Inflammatory macrophage (primary cell): ENCODE measurements at places on chromosomes 1 and 21.
A peak's percentile ranks its signal among the peaks of the same experiment; 100 is the strongest.

DNA sequence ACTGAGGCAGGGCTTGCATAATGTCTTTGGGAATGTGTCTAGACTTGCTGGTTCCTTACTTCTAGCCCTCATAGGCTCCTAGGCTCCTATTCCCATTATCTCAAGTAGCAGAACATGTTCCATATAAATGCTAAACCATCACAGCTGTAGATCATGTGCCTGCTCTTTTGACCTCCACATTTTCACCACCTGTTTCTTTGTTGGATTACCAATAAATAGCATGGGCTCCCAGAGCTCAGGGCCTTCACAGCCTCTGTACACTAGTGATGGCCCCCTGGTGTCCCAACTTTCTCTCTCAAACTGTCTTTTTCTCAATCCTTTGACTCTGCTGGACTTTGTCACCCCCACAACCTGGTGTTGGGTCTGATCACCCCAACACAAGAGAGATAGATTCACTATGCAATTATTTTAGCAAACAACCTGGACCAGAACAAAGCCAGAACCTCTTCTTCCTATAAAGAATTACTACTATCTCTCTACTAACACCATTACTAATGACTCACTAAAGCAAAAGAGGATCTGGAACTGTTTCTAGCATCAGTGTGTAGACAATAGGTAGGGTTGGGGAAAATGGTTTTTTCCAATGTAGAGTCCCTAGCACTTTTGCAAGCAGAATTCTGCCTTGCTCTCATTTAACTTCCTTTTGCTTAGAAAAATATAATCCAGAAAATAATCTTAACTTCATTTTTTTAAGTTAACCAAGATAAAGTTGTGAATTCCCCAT is 51.7 kb downstream of the WLS start:
- DNase-seq: no peak

DNA sequence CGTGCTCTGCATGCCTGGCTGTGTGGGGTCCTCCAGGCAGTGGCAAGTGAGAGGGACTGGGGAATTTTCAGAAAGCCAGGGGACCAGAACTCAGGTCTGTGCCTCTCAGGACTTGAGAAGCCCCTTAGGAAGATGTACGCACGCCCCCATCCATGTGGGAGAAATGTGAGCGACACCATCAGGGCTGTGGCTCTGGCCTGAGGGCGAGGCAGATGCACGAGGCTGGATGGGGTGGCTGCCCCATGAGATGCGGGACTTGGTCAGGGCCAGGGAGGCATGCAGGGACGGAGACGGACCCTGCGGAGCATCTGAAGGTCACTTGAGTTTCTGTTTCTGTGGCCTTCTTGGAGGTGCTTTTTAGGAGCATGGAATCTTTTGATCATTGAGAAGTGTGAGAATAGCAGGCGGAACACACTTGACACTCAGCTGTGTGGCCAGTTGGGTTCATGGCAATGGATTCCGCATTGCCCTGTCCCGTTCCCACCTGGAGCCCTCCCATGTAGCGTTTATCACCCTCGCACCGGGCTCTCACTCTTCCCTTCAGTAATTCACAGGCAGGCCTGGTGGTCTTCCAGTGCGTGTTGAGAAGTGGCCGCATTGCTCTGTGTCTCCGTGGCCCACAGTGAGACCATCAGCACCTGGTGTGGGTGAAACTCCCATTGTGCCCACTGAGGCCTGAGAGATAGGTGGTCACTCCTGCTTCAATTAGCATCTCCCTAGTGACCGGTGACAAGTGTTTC is 30.7 kb upstream of the ACTRT2 start:
- no peak for DNase-seq

GRCh38 chr1:209238356-209238755 is 345.2 kb upstream of the CAMK1G start:
- no peak for DNase-seq

GRCh38 chr1:86082183-86082582 is 74.4 kb downstream of the COL24A1 start:
- no peak for DNase-seq

DNA sequence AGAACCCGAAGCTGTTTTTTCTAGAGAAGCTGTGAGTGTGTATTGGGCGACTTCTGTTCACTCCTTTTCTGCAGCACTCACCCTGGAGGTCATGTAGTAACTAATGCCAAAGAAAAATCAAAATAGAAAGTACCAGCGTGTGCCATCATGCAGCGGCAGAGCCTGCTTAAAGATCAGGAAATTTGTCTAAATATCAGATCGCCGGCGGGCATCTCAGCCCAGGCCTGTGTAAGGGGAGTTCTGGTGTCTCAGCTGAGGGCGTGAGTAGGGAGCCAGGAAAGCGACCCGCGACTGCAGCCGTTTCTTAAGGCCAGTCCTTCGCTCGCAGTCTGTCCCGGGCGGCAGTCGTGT is 768 bp downstream of the EDARADD start:
- DNase-seq: no peak

DNA sequence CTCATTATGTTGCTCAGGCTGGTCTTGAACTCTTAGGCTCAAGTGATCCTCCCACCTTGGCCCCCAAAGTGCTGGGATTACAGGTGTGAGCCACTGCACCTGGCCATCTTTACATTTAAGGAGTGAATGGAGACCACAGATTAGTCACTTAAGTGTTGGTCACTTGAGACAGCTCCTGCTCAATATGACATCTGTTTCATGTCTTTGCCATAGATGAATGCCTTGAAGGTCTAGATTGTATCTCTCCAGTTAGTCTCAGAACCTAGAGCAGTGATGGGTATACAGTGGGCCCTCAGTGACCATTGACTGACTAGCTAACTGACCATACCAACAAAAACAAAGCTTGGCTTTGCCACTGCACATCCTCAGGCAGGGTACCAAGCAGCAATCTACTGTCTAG is 15.3 kb downstream of the BCL9 start:
- DNase-seq: no peak

DNA sequence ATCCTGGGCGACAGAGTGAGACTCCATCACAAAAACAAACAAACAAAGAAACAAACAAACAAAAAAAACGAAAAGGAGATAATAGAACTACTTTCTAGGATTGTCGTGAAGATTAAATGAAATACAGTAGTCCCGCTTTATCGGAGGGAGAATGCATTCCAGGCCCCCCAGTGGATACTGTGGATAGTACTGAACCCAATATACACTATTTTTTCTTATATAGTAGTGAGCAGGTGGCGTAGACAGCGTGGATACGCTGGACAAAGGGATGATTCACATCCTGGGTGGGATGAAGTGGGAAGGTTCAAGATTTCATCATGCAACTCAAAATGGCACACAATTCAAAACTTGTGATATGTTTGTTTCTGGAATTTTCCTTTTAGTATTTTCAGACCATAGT is 8.0 kb downstream of the SLC35F3 start:
- no peak for DNase-seq

- DNase-seq: peak; percentile 35
Measured at GRCh38 chr1:89429062-89429461, 65.2 kb downstream of the GBP6 start.

DNA sequence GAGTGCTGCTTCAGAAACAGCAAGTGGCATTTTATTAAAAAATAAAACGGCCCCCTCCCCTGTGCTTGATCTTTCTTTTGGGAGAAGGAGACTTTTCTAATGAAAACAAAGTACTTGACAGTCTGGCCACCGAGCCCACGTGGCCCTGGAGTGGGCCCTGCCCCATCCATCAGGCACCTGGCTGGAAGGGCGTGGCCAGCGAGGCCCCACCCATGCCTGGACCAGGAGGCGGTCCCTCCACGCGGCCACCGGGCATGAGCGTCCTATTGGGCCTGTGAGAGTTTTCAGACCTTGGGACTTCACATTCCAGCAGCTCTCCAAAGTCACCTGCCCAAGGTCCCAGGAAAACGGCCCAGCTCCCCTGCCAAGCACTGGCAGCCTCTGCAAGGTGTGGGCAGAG is 144.7 kb downstream of the CASZ1 start:
- no peak for DNase-seq

GRCh38 chr1:198201956-198202784 is 45.4 kb downstream of the NEK7 start:
- DNase-seq: no peak

DNA sequence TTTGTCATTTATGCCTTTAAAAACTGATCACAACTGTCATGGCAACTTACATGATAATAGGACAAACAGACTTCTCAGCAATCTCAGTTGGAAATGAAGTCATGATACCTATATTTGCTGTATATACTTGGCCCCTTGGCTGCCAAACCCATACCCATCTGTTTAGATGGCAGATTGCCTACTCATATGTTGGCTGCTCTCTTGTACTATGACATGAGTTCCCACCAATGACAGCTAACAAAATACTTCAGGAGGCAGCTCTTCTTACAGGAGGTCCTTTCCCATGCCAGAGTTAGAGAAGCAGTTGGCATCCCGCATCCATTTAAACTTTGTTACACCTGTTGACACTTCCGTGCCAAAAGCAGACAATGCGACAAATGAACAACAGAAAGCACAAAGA is 603.1 kb upstream of the ADGRL2 start:
- no peak for DNase-seq

DNA sequence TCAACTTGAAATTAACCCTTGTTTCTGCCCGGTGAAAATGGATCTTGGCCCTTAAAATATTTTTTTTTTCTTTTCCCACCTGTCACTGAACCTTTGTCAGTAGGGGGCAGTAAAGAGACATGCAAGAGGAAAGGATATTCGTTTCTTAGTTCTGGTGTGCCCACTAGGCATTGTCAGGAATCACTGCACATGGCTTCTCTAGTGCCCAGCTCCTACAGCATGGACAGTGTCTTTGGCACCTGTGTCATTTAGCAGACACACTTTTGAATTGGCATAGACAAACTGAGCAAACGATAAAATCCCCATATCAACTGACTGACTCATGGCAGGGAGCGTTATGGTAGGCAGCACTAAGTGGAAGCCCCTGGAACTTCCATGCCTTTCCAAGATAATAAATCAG is 1048.1 kb downstream of the BRINP3 start:
- DNase-seq: no peak

DNA sequence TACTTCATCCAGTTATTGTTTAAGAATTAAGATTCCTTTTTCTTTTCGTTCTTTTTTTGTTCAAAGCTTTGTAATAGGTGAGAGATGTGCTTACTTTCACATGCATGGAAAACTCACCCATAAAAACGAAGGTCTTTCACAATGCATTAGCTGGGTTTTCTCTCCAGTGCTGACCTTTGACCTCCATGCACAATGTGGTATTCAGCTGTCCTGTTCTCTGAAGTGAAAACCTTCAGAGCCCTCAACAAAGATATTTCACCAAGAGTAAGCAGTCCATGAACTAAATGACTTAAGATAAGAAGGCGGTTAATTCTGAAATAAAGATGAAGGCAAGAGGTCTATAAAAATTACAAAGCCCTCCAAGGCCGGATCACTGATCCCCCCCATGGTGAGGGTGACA is 77.1 kb upstream of the IPO9 start:
- DNase-seq: no peak

- DNase-seq: no peak
Measured at GRCh38 chr1:57420981-57421785, 2.7 kb downstream of the DAB1 start.

DNA sequence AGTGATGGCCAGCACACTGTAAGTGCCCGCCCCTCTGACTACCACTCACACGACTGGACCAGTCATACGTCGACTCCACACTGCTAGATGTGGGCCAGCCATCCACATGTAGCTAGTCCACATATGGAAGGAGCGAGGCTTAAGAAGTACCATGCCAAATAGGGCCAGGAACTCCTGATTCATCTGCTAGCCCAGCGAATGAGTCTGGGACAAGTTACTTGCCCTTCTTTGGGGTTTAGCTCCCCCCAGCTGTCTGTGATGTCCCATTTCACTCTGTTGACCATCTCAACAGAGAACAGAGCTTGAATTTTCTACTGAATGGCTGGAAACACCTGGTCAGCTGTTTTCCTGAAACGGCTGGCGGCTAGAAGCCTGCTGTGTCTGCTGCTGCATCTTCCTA is 5.8 kb downstream of the CSRP1 start:
- no peak for DNase-seq

DNA sequence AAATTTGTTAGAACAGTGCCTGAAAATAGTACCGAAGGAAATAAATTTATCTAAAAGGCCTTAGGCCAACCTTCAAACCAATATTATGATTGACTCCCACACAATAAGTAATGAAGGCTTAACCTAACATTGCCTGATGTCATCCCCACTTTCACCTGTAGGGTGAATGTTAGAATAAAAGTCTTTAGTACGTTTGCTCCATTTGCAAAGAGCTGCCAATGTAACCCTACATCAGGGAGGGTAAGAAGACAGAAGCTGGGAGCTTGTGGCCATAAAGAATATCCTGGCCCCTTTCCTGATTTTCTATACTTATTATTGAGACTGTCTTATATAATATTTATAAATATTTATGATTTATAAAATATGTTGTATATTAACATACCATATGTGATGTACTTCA is 661.8 kb upstream of the CXADR start:
- DNase-seq: no peak

GRCh38 chr1:204272505-204272904 is 58.7 kb upstream of the GOLT1A start:
- no peak for DNase-seq

DNA sequence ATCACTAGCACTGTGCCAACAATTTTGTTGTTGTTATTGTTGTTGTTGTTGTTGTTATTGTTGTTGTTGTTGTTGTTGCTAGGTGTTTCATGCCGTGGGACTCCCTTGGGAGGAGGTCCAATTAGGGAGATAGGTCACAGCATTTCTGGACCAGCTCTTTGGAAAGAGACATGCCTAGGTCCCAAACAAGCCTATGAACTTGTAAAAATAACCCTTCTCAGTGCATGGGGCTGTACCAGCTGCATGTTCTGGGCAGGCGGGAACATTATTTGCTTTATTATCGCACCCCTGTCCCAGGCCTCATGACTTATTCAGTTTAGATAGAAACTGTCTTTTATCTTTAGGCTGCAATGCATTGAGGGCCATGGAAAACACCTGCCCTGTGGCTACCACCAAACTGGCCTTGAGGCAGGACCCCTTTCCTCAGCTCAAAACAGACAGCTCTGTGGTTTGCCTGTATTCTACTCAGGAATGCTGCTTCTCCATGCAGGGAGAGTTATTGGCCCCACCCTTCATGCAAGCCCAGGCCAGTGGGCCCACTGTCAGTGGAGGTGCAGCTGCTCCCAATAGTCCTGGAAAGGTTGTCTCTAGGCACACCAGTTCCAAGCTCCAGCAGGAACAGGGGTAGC is 386.5 kb upstream of the BRINP3 start:
- no peak for DNase-seq

GRCh38 chr1:228955691-228956090 is 220.4 kb downstream of the RHOU start:
- peak; percentile 70 for DNase-seq

DNA sequence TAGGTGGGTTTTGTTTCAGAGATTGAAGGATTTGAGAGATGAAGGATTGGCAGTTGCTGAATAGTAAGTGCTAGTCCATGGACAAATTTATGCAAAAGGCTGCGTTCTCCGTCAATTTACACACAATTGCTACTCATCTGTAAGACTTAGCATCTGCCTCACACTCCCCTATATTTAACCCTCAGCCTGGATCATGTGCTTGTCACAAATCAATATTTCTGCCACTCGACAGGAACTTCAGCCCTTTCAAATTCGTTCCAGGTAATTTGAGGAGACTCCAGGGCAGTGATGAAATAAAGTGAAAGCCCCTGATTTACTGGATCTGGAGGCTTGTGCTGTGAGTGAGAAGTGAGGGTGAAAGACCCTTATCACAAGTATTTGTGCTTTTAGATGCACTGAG is 105.6 kb upstream of the UBE2U start:
- no peak for DNase-seq
